ENCODE measurements at places on chromosomes 2 and 18.

DNA sequence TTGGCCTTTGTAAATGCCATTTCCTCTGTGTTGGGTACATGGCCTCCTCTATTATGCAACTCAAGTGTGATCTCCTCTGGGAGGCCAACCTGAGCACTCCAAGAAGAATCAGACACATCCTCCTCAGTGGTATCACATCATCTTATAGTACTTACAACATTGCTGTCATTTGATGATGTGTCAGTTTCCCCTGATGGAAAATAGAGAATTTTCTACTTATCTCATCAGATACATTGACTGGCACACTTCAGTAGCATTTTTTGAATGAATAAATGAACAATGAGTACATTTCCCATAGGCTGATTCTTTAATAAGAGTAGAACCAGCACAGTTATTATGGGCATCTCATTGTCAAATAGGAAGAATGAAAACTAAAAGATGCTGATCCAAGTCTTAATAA, 86.6 kb upstream of the NXPH2 start:
- no peak for DNase-seq

- DNase-seq = no peak
Observed at GRCh38 chr2:2904721-2905350, 472.8 kb downstream of the EIPR1 start.

GRCh38 chr2:240435948-240436682, 652 bp downstream of the GPC1 start:
- DNase-seq = no peak

GRCh38 chr2:182077448-182078142, 91.9 kb downstream of the PPP1R1C start:
- peak; percentile 92 for DNase-seq

DNA sequence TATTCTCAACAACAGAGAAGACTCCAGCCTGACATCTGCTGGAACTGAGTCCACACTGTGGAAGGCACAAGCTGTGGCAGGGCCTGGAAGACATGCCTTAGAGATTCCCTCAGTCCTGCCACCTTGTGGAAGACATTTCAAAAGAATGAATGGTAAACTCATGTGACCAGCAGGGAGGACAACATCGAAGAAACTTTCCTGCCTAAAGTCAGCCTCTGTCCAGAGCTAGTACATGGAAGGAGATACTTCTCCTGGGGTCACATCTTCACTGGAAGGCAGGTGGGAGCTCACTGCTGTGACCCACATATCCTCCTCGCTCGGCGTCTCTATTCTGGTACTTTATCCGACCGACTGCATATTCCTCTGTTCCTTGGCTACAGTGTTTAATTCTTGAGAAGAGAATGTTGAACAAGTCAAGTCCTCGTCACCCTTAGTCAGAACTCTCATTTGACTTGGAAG, 59.5 kb downstream of the PUM2 start:
- DNase-seq = peak; percentile 73

- DNase-seq = no peak
Observed at GRCh38 chr2:143802242-143802641, 673.0 kb downstream of the ARHGAP15 start.

DNA sequence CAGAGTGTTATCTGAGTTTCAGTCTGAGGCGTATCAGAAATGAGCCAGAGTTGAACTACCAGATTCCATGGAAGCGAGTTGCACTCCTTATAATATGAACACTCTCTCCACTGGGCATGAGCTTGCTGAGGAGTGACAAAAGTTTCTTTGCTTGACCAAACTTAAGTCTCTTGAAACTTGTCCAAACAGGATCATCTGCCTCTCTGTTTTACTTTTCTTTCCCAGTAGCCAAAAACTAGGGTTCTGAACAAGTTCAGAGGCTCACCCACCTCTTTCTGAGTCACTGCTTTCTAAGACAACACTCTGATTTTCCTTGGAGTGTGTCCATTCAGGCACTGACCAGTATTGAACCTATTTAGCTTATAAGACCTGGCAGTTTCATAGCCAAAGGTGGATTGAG, 233.2 kb upstream of the TCF4 start:
- peak; percentile 65 for DNase-seq

- peak; percentile 89 for DNase-seq
Observed at GRCh38 chr2:203578759-203579643, 43.9 kb upstream of the RAPH1 start.

GRCh38 chr2:42296226-42296625, 64.8 kb downstream of the COX7A2L start:
- DNase-seq = no peak

- no peak for DNase-seq
Observed at GRCh38 chr2:71003396-71003795, 8.7 kb upstream of the TEX261 start.

DNA sequence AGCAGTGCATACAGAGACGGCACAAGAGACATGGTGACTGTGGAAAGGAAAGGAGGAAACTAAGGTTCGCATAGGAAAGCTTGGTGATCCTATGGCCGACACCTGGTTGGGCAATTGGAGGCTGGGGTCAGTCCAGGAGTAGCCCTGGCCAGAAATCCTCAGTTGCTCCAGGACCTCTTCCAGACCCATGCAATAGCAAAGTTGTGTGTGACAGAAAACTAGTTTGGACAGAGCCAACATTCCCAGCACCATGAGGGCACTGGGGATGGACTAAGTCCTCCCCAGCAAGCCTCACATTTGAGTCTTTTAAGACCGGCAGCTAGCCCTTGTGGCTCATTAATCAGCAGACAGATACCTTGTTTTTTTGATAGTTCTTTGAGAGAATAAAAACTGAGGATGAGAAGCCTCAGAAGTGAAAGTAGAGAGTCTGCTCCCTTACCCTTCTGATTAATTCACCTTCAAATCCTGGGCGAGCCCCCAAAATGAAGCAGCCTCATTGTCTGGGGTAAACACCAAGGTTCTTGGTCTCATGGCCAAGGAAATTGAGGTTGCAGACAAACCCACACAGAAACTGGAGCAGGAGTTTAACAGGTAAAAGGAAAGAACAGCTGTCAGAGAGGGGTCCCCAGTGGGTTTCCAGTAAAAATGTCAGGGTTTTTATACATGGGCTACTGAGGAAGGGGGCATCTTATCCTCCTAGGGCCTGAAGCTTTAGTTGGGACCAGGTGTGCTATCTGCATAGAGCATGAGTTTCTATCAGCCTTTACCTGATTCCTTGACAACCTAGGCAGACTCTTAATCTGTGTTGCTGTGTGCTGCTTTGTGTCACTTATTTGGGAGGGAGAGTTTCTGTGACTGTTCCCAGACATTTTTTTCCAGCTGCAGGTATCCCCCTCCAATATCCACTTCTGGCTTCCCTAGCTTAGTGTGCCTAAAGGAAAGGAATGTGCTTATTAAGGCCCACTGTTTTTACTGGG, 39.1 kb downstream of the STK17B start:
- DNase-seq = no peak

- DNase-seq = peak; percentile 38
Observed at GRCh38 chr18:70234667-70235459, 29.4 kb upstream of the RTTN start.

DNA sequence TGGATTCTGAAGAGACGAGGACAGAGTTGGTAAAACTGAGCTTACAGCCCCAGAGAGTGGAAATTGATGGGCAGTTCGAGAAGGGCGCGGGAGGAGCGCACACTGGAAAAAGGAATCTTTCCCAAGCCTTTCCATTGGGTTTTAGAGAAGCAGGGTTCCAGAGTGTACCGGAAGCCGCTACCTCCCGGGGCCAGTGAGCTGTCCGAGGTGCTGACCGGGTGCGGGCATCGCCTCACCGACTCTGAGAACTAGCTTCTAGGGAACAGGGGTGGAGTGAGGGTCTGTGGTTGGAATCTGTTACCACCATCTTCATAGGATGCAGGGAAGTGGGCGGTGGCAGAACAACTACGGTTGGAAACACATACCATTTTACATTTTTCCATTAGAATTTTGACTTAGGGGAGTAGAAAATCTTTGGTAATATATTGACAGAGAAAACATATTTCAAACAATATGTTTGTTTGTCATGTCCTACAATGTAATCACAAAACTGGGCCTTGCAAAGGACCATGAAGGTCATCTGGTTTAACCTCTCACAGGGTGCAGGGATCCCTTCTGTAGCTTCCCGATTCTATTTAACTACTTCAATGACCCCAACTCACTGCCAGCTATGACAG, 724 bp downstream of the NMS start:
- DNase-seq = no peak

- no peak for DNase-seq
Observed at GRCh38 chr18:41973983-41974382, 18.9 kb downstream of the PIK3C3 start.

GRCh38 chr2:32418778-32419177, 62.0 kb downstream of the BIRC6 start:
- no peak for DNase-seq

DNA sequence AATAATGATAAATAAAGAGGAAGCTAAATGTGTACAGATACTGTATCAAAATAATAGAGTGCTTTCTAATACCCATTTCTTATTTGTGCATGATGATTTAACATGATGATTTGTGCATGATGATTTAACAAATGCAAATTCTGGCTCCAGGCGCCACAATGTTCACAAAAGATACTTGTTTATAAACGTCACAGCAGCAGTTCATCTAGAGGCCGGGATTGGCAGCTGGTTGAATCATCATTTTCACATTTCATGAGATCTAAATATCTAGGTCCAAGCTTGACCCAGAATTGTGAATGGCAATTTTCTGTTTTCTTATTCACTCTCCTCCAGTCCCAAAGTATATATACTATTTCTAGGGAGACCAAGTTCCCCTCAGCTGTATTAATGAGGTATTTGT, 322.0 kb downstream of the SUCLG1 start:
- no peak for DNase-seq

DNA sequence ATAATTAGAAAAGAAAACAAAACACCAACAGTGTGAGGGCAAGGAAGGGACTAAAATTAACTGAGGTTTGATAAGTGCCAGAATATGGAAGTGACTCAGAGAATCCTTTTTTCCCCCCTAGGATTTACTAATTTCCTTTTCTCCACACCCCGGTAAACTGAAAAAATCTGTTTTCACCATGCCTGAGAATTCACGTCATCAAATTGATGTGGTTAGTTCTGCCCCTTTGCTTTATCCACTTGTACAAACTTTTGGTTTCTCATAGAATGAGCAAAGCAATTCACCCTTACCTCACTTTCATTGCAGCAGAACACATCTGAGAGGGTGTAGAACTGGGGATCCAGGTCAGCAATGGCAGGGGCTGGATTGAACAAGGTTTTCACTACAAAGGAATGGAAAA, 57.8 kb downstream of the RBKS start:
- peak; percentile 85 for DNase-seq

- no peak for DNase-seq
Observed at GRCh38 chr2:236545814-236546480, 23.7 kb upstream of the ACKR3 start.

DNA sequence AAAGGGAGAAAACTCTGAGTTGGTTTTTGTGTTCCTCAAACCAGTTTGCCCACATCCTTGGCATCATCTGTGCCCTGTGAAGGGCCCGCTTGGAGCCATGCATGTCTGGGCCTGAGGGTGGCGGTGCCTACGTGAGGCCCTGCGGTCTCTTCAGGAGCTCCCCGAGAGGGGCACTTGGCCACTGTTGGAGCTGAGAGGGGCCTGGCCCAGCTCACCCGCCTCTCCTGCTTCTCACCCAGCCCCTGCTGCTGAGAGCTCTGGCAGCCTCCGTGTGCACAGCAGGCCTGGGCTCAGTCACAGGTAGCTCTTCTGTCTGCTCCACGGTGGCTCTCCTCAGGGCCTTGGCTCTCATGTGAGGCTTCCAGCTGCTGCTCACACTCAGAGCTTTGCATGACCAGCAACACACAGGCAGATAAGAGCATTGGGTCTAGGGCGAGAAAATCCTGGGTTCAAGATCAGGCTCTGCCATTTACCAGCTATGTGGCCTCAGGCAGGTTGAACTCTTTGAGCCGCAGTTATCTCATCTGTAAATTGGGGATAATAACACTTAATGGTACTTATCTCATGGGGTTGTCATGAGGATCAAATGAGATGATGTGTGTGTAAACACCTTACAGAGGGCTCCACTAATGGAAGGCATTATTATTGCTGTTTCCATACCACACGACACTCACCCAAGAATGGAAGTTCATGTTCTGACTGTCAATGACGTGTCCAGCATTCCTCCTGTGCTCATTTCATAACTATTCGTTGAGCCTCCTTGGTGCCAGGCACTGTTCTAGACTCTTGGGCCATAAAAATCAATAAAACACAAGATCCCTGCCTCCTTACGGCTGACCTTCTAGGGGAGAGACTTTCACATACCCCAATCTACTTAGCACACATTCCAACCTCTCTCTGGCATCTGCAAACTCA, 41.6 kb upstream of the PLB1 start:
- DNase-seq = no peak

DNA sequence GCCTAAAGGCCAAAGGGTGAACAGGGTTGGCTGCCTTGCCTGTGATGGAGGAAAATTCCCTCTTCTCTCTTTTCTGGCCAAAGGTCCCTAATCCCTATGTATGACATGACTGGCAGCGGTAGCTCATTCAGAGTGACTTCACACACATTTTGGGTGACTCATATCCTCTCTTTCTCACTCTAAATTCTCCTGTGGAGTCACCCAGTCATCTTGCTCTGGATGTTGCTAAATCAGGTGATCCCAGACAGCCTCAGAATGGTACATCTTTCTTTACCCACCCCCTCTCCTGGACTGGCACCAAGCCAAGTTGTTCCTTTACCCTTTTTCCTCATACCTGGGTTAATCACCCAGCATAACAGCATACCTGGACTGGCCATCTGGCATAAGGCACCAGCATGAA, 77.2 kb downstream of the NEURL3 start:
- peak; percentile 65 for DNase-seq

DNA sequence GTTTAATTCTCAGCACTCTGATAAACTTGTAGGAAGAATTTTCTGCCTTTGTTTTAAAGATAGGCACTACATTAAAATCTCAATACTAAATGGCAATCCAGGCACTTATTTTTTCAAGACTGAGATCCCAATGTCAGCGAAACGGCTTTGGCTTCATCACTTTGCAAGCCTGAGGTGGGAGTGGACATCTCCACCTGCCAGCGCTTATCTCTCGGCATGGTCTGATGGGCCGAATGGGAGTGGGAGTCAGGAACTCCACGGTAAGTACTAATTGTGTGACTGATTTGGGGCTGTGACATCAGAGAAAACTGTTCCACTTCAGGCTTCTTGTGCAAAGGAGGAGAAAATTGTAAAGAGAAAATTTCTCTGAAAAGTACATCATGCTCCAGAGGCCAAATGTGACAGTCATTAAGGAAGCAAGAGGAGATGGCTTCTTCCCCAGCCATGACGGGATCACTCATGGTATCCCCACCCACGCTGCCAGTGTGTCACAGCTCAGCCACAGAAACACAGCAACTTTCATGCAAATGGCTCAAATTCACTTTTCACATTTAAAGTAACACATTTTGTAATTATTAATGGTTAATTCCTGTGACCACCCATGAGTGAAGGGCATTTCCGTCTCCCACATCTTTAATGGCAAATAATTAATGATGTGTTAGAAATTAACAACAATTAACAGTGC, 385.5 kb upstream of the HNRNPA3 start:
- DNase-seq = no peak

- no peak for DNase-seq
Observed at GRCh38 chr2:172095905-172096625, 6.6 kb downstream of the DLX2 start.

GRCh38 chr2:210768329-210768910, 212.0 kb downstream of the CPS1 start:
- DNase-seq = no peak

GRCh38 chr18:26135548-26135947, 1.9 kb downstream of the PSMA8 start:
- no peak for DNase-seq
